ENCODE measurements at places on chromosomes 2 and 18.

GRCh38 chr2:169354244-169354643 lies 8.1 kb downstream of the LRP2 start:
- DNase-seq, result no peak

DNA sequence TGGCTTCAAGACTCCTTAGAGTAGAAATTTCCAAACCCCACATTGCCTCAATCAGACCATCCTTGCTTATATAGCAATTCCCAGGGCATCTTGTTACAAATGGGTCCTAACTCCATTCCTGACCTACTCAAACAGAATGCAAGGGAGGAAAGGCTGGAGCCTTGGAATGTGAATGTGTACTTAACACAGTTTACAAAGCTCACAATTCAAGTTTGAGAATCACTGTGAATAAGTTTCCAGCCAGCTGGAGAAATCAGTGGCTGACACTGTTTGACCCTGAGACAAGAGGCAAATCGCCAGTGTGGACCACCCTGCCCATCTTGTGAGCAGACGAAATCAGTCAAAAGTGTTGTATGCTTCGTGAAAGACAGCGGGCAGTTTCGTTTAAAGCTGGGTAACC lies 65.5 kb downstream of the SOWAHC start:
- DNase-seq, result no peak

DNA sequence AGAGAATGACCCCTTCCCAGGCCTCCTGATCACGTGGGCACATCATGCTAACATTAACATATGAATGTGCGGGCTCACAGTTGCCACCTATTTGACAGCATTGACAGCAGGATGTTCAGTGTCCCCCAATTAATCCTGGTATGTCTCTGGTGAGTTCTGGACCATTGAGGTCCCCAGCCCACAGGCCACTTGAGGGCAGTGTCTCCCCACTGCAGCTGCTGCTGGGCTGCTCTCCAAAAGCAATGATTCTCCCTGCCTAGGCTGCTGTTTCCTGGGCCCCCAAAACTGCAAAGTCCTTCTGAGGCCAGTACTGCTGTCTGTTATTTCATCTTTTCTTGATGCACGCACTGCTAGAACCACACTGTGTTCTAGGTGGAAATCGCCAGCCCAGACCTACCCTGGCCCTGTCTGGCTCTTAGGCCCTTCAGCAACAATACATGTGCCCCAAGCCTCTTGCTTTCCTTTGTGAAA lies 52.7 kb upstream of the MAPK4 start:
- no peak for DNase-seq

GRCh38 chr2:46715541-46715940 lies 200.1 kb downstream of the MCFD2 start:
- no peak for DNase-seq

DNA sequence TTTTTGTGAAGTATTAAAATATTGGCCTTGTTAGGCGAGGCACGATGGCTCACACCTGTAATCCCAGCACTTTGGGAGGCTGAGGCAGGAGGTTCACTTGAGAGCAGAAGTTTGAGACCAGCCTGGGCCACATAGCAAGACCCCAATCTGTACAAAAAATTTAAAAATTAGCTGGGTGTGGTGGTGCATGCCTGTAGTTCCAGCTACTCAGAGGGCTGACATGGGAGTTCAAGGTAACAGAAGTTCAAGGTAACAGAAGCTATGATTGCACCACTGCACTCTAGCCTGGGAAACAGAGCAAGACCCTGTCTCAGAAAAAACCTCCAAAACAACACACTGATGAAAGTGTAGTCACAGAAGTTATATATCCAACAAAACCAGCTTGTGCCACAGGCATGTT lies 39.8 kb downstream of the IMPA2 start:
- no peak for DNase-seq

- no peak for DNase-seq
Observed at GRCh38 chr18:7023063-7023580, 94.5 kb downstream of the LAMA1 start.

DNA sequence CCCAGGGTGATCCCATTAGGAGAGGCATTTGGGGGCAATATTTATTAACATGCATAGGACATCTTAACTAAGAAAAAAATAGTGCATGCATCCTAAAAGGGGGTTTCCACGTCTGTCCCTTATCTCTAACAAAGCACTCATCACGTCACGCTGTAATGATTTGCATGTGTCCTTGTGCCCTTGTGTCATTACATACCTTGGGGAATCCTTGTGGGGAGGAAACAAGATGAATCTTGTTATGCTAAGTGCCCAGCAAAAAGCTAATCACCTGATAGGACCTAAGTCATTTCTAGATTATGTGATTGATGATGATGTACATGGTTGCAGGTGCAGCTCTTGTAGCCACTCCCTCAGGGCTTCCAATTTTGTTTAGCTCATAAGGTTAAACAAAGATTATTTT lies 250.9 kb downstream of the FBXO15 start:
- DNase-seq, result no peak

GRCh38 chr2:151111599-151112278 lies 149.9 kb downstream of the RBM43 start:
- peak; percentile 83 for DNase-seq

DNA sequence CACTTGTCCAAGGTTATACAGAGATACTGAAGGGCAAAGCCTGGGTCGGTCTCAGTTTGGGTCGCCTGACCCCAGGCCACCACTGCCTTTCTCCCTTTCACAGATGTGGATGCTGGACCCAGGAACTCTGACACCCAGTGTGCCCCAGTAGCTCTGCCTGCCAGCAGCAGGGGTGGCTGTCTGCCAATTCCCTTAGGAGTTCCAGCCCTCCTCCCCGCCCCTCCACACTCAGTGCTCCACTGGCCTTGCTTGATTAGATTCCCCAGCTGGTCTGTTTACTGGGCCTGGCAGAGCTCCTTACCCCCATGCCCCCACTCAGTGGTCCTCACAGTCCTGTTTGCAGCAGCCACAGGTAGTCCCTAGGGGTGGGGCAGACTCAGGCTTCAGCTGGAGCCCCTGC lies 75.5 kb downstream of the NPAS2 start:
- DNase-seq, result no peak

DNA sequence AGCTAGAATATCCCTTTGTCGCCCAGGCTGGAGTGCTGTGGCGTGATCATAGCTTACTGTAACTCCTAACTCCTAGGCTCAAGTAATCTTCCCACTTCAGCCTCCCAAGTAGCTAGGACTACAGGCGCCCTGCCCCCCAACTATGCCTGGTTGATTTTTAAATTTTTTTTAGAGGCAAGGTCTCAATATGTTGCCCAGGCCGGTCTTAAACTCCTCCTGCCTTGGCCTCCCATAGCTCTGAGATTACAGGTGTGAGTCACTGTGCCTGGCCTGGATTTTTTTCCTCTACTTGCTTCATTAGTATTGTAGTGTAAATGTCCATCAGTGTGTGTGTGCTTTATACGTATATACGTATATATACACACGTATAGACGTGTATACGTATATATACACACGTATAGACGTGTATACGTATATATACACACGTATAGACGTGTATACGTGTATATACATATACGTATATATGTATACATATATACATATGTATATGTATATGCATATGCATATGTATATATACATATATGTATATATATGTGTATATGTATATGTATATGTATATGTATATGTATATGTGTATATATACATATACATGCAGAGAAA lies 124.4 kb downstream of the DIS3L2 start:
- peak; percentile 9 for DNase-seq

DNA sequence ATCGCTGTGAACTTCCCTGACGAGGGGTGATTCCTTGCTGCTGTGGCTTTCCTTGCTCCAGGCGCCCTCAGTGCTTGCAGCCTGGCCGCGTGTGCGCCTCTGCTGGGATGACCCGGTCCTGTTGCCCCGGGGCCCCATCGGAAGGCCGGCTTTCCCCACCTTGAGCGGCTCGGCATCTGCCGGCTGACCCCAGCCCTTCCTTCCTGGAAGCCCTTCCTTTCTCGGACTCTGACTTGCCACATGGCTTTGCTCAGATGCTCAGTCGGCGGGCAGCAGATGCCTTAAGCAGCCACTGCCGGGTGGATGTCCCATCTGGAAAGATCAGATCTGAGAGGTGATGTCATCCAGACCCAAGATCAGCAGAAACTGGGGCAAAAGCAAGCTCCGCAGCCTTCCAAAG lies 100.5 kb upstream of the ODC1 start:
- DNase-seq, result no peak

GRCh38 chr18:7436166-7436565 lies 130.9 kb upstream of the PTPRM start:
- DNase-seq, result no peak

GRCh38 chr2:85706063-85706462 lies 11.9 kb downstream of the GNLY start:
- DNase-seq, result no peak

DNA sequence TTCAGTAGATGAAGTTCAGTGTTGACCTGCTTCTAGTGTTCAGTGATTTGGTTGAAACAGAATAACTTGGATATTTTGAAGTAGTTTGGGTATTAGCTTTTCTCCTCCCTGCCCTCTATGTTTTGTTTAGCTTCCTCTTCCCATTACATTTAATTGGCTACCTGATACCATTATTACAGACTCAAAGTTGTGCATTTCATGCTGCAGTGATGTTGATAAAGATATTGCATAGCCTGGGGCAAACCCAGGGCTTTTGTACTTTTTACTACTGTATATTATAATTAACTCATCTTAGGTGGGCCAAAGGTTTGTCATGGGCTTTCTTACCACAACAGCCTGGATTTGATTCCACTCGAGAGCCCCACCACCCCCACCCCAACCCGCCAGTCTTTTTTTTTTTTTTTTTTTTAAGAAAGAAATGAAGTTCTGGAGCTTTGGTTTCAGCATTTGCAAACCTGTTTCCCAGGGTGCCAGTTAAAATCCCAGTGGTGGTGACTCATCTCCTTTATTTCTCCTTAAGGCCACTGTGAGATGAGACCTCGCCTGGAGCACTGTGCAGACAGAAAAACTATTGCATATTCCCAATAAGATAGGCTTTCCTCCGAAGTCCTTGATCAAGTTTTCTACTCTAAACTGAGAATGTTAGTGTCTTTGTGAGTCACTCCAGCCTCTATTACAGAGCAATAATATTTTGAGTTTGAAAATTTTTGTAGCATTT lies 393.7 kb upstream of the FANCL start:
- DNase-seq, result peak; percentile 39

DNA sequence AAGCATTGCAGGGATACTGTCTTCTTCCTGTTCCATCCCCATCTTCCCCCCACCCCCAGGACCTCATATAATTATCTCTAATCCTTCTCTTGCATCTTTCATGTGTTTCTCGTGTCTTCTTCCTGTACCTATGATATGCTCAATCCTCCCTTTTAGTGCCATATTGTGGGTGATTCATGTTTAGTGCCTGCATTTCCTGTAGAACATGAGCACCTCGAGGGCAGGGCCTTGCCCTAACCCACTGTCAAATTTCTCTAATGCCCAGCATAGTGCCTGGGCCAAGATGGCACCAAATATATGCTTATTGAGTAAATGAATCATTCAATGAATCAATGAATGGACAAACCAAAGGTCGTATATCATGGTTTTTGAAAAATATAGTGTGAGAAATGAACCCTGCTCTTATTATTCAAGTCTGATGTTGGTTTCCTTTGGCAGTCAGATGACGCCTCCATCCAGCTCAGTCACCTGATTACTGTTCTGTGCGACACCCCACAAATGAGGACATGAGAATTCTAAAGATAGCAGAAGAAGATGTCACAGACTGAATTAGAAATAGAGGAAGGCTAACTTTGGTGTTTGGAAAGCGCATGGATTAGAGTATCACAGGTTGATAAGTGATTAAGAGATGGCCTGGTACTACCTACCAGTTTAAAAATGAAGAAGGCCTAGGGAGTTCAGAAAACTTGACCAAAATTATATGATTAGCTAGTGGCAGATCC lies 278.4 kb downstream of the PRKCE start:
- DNase-seq, result no peak

- no peak for DNase-seq
Observed at GRCh38 chr2:209380293-209380692, 43.6 kb upstream of the MAP2 start.

DNA sequence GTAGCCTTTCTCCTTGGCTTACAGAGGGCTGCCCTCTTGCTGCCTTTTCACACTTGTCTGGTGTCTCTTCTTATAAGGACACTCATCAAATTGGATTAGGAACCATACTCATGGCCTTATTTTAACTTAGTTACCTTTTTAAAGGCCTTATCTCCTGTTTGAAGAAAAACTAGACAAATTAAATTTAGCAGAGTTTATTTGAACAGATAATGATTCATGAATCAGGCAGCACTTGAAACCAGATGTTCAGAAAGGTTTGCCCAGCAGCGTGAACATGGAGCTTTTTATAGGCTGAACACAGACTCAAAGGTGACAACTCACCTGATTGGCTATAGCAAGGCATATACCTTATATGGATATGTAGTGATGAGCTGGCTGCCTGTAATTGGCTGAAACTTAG lies 238.0 kb downstream of the GULP1 start:
- no peak for DNase-seq

- DNase-seq, result no peak
Observed at GRCh38 chr2:37654419-37654818, 17.0 kb downstream of the CDC42EP3 start.

- DNase-seq, result no peak
Observed at GRCh38 chr2:26170795-26171194, 2.1 kb upstream of the GAREM2 start.

- peak; percentile 74 for DNase-seq
Observed at GRCh38 chr2:241734467-241735208, at the start of gene D2HGDH. D2HGDH (plus strand) TSS chr2:241734630; CDS start chr2:241735225, 595 bp downstream.

DNA sequence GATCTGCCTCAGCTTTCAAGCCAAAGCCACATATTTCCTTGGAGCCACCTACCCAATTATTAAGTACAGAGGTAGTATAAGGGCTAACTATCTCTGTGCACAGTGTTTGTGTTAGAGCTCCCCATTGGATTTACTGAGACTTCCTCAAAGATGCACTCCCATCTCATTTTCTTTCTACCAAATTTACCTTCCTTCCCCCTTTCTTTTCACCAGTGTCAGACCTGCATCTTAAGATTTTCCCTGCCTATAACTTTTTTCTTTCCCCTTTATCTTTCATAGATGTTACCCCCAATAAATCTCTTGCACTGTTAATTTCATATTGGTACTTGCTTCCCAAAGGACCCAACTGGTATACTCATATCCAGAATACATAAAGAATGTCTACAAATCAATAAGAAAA lies 5.9 kb upstream of the REL start:
- no peak for DNase-seq

- peak; percentile 9 for DNase-seq
Observed at GRCh38 chr2:232162187-232162586, 200.7 kb downstream of the DIS3L2 start.

DNA sequence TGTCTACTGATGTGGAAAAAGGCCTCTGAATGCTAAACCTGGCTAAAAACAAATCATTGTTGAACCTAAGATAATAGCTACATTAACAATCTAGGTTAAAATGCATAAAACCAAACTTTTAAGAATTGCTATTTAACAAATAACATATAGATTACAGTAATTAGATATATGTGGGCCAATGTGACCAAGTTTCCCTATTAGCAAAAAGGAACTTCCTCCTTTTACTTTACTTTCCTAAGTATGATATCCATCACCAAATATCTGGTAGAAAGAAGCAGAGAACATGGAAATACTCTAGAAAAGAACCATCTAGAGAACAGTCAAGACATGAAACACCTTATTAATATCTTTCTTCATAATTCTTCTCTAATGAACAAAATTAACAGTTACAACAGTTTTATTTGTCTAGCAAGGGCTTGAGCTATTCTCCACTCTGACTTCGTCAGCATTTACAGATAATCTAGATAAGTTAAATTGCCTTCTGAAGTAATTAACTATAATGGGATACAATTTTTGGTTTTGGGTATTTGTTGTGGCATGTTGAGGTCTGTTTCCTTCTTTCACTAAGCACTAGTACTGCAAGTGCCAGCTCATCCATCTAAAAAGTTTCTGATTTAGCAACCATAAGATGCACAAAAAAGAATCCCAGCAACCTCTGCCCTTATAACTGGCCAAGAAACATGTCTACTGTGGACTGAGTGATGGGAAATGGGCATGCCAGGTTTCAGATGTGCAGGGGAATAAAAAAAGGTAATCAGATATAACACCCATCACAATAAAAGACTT lies 53.3 kb downstream of the MEMO1 start:
- DNase-seq, result no peak
